CD4-positive, CD25-positive, alpha-beta regulatory T cell (primary cell): ENCODE measurements at places on chromosomes 3 and 15. TPM values are rescaled to one million over a fixed set of nuclear protein-coding genes. Genes with fewer than 3 reads are reported as not detected.

The ATP13A4 gene
- 1.6 TPM for total RNA-seq

The GUCA1C gene
- not detected for total RNA-seq

The GPR62 gene
- total RNA-seq: not detected

The SPINT1 gene
- total RNA-seq: 2.1 TPM

The SMCO1 gene
- total RNA-seq: not detected

The IMPG2 gene
- total RNA-seq: 0.35 TPM

The SOX14 gene
- total RNA-seq: not detected

The ISLR gene
- not detected for total RNA-seq

The RASGRF1 gene
- total RNA-seq: not detected

The RTP1 gene
- total RNA-seq: not detected

The GOLGA6L7 gene
- total RNA-seq: not detected

The RAB43 gene
- 57.2 TPM for total RNA-seq
